Stimulated activated CD8-positive, alpha-beta memory T cell treated with anti-CD3 and anti-CD28 coated beads, Interleukin-12 subunit alpha, Interleukin-12 subunit beta, amount 100 ng/mL, for 1 hour (primary cell): ENCODE measurements at places on chromosomes 7 and 10.

DNA sequence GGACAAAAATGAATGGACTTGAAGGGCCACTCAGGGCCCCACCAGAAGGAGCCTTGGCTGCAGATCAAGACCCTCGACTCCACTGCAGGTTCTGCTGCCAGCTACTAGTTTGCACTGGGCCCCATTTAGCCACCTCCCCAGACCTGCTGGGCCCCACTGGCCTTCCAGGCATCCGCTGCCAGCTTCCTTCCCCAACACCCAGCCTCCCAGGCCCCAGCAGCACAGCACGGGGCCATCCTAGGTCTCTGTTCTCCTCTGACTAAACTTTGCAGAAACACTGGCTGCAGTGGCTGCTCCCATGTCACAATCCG lies 277.4 kb upstream of the KLF14 start:
- DNase-seq: no peak

DNA sequence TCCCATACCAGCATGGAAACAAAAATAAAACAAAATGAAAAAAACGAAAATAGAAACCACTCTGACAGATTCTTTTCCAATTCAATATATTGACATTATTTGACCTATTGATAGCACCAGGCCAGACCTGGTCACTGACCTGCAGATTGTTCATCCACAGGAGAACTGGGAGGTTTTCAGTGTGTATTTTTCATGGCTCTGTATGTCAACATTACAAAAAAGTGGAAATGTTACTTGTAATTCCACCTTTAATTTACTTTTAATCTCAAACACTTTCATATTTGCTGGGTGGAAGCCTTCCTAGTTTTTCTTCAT lies 2.9 kb downstream of the HKDC1 start:
- DNase-seq: no peak

DNA sequence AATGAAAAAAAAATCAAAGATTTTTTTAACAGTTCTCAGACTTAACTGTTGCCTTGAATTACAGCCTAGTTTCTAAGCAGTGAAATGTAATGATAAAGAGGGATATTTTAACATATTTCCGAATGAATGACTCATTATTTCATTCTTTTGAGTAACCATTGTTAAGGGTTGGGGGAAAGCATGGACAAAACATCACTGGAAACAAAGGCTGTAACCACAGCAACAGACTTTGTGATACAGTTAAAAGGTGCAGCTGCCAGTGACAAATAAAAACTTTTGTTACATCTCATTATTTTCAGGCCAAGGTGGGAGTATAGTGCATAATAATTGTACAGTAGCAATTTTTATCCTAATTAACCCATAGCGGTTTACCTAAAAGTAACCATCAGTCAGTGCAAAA lies 172.6 kb downstream of the LRRTM3 start:
- no peak for DNase-seq

DNA sequence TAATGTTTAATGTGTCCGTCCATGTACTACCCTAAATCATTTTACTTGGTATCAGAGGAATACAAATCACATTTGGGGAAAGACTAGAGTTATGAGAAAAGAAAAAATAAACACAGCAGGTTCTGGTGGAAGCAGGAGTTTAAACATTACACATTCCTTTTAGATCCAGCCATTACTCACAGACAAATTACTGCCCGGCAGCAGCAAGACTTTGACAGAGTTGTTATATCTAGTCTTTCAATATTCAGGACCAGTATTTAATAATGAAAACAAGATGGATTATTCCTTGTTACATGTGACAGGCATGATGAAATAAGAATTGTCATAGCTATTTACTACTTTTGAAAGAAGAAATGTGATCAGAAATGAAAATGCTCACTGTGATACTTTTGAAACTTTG lies 131.8 kb upstream of the GNAI1 start:
- no peak for DNase-seq
